ENCODE measurements at places on chromosomes 12 and 14. TPM values are rescaled to one million over a fixed set of nuclear protein-coding genes. Genes with fewer than 3 reads are reported as not detected.

GRCh38 chr14:37023875-37024565 lies 148.4 kb downstream of the SLC25A21 start:
- DNase-seq: no peak

GRCh38 chr12:72330301-72330700 lies 58.1 kb downstream of the TRHDE start:
- peak; percentile 79 for DNase-seq

Gene SLC38A4
- total RNA-seq: 2.7 TPM

DNA sequence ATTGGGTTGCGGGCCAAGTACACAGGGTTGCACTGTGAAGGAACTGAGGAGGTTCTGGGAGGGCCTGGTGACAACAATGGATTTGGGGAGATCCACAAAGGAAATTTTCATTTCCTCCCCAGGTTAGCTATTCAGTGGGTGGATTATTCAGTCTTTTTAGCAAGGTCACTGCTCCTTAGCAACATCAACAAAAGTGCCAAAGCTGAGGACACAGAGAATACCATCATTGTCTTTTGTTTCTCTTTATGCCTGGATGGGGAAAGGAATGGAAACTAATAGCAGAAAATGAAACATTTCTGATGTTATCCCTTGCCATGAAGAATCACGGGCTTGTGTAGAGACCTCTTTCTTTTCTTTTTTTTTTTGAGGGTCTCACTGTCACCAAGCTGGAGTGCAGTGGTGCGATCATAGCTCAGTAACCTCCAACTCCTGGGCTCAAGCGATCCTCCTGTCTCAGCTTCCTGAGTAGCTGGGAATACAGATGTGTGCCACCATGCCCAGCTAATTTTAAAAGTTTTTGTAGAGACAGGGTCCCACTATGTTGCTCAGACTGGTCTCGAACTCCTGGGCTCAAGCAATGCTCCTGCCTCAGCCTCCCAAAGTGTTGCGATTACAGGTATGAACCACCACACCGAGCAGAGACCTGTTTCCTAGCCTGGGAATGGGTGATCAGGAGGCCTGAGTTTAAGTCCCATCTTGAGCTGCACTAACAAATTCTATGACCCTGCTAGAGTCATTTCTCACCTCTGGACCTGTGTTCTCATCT lies 6.5 kb downstream of the PPP1R3E start:
- no peak for DNase-seq

Gene LGMN
- total RNA-seq: 62.0 TPM

DNA sequence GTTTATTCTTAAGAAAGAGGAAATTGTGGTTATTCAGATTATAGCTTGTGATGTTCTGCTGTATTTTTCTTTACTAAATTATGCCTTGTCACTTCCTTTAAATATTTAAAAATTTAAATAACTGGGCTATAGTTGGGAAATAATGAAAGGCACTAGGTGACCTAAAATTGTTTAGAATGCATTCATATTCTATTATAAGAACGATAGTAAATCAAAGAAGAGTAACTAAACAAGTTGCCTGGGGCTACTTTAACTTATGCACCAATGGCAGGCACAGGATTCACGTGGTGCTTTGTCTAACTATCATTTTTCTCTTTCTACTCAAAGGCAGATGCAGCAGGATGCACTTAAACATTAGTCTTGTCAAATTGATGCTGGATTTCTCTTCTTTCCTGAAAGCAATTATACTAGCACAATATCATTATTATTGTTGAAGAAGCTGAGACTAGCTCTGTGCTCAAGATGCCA lies 190.7 kb upstream of the PPFIA2 start:
- no peak for DNase-seq
